ENCODE measurements at places on chromosomes 1 and 21.

DNA sequence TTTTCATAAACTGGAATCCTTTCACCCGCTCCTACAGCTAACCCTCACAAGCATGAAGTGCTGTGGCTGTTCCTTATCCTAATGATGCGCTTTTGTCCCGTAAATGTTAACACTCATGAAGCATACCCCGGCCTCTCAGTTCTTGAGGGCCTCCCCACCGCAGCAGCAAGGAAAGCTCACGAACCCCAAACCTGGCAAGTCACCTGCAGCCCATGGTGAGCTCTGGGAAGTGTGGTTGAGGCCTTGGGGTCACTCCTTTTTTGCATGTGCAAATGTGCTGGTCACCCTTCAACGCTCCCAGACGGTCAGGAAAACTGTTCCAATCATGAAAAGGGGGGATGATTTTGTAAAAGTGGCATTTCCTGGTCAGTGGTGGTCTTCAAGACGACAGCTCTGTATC is 124.6 kb downstream of the PRDM2 start:
- no peak for DNase-seq

GRCh38 chr21:33301632-33302002 is 23.2 kb upstream of the IFNAR1 start:
- no peak for DNase-seq

- DNase-seq: no peak
These were observed 812.9 kb upstream of the ADGRL2 start for GRCh38 chr1:80987824-80988223.

- no peak for DNase-seq
These were observed 413.0 kb upstream of the ESRRG start for GRCh38 chr1:217135987-217136894.

GRCh38 chr1:235101558-235102258 is 26.9 kb downstream of the TOMM20 start:
- DNase-seq: no peak

GRCh38 chr1:218200979-218201378 is 84.1 kb upstream of the RRP15 start:
- DNase-seq: no peak

DNA sequence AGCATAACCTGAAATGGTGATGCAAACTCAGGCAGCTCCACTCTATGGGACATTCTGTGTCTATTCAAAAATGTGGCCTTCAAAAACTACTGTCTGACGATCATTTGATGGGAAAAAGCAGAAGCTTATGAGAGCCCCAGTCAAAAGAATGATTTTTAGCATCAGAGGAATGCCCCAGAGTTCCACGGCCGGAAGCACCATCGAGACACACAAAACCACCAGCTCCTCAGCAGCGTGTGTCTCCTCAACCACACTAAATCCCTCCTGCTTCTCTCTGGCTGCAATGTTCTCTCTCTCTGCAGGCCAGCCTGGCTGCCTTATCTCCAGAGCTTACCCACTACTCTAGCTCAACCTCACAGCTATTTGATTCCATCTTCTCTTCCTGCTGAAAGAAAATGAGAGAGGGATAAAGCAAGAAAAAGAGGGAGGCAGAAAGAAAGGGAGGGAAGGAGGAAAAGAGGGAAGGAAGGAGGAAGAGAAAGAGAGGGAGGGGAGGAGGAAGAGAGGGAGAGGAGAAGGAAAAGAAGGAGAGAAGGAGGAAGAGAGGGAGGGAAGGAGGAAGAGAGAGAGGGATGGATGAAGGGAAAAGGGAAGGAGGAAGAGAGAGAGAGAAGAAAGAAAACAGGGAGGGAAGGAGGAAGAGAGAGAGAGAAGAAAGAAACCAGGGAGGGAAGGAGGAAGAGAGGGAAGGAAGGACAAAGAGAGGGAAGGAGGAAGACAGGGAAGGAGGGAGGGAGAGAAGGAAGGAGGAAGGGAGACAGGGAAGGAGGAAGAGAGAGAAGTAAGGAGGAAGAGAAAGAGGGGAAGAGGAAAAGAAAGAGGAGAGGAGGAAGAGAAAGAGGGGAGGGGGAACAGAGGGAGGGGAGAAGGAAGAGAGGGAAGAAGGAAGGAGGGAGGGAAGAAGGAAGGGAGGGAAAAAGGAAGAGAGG is 33.5 kb upstream of the LAPTM5 start:
- no peak for DNase-seq

DNA sequence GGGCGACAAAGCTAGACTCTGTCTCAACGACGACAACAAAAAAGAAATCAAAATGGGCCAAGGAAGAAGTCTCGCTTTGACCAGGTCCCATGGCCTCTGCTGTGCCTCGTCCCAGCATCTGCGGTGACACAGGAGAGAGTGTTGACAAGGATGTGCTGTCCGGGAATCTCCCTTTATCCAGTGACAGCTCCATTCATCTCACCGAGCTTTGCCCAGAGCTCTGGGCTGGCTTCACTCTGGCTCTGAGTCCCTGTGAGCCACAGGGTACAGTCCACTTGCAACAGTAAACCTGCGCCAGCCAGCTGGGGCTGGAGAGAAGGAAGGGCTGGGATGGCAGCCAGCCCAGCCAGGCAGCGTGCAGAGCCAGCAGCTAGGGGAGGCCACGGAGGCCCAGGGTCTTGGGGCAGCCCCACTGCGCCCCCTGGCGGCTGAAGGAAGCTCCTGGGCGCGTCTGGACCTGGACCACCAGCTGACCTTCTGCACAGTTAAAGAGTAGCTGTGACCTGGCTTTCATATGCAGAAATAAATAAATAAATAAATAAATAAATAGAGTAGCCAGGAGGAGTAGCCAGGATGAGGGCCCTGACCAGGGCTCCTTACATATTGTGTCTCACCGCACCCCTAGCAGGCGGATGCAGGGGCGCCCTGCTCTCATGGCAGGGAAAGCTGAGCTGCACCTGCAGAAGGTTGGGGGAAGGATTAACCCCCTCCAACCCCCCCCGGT is 29.7 kb downstream of the ENO1 start:
- DNase-seq: peak; percentile 70

- no peak for DNase-seq
These were observed 20.0 kb upstream of the BRDT start for GRCh38 chr1:91929250-91929649.

DNA sequence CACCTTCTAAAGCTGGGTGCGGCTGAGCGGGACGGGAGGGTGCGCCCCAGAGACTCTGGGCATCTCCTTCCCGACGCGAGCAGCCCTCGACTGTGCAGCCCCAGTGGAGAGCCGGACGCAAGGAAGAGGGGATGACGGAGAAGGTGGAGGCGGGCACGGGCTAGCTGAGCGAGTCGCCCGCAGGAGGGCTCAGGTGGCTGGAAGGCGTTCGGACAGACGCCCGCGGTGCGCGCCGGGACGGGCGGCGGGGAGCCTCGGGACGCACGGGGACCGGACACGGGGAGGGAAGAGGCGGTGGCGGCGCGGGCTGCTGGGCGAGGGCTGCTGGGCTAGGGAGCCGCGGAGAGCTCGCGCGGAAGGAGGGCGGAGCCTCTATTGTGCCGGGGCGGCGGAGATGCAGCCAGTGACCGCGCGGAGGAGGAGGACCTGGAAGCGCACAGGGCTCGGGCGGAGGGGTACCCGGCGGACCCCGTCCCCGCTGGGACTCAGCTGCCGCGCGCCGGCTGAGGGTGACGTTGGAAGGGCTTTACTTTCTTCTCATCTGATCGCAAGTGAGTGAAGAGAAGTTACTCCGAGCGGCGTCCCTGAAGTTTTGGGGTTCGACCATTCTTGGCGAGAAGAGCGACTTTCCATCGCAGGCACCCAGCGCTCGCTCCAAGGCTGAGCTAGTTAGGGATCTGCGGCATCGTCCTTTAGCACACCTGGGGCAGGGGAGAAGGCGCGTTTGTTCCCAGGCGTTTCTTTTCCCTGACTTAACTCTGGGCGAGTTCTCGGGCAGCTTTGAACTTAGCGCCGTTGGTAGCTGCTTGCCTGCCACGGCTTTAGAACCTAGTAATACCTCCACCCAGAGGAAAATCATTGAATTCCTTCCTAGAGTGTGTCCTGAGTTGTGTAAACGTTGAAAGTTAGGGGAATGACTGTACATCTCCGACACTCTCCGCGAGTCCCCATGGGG is at the start of gene OLFML2B:
Gene OLFML2B, minus strand, starts transcription at position 323 of the 955 bp plus-strand sequence. CDS start 439 bp downstream, outside the sequence.
- peak; percentile 20 for DNase-seq

DNA sequence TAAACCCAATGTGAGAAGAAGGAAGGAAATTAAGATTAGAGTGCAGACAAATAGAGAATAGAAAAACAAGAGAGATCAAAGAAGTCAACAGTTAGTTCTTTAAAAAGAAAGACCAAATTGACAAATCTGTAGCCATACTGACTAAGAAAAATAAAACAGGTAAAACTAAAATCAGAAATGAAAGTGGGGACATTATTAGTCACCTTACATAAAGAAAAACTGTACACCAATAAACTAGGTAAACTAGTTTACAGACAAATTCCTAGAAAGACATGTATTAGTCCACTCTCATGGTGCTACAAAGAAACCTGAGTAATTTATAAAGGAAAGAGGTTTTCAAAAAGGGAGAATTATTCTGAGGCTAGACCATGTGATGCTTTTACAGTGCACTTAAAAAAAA is 22.3 kb downstream of the BLZF1 start:
- DNase-seq: no peak

- peak; percentile 71 for DNase-seq
These were observed 13.6 kb upstream of the FAM110D start for GRCh38 chr1:26145041-26145959.

- DNase-seq: no peak
These were observed 572 bp downstream of the FUCA1 start for GRCh38 chr1:23867542-23867894.

GRCh38 chr1:2448098-2448445 is 28.0 kb upstream of the PLCH2 start:
- DNase-seq: no peak

- DNase-seq: no peak
These were observed 319.3 kb upstream of the CHRM3 start for GRCh38 chr1:239067058-239067457.

DNA sequence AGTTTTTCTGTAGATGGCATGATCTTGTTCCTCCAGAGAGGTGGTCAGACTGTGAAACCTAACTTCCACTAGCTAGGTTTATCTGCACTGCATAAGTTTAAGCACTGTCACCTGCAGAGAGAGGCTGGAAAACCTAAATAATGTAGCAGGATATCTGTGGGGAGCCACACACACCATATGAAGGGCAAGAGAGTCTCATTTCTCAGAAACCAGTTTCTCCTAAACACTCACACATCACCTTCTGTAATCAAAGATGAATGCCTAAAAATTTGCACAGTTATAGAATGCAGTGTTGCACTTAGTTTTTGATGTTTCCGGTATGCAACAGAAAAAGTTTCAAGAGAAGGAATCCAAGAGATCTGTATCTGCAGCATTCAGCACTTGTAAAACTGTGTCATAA is 654.6 kb downstream of the ADGRL2 start:
- no peak for DNase-seq

GRCh38 chr1:207825409-207825695 is 73.5 kb downstream of the CD46 start:
- no peak for DNase-seq

- DNase-seq: no peak
These were observed 60.1 kb upstream of the PTGS2 start for GRCh38 chr1:186740324-186740723.

GRCh38 chr21:23401278-23401677 is 2206.0 kb downstream of the MRPL39 start:
- no peak for DNase-seq

DNA sequence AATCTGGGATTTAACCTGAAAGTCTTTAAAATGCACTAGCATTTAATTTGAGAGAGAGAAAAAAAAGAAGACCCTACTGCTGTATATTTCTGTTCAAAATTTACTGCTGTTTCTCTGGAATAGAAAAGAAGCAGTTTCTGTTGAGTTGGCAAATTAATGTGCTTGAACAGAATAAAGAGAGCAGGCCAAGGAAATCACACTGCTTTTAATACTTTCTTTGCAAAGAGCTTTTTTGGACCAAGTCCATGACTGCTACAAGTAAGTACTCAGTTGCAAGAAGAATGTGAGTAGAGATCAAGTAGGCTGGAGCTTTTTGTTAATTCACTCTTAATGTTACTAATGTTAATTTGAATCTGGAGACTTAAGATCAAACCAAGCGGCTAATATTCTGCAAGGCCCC is 336.2 kb upstream of the SGIP1 start:
- no peak for DNase-seq

DNA sequence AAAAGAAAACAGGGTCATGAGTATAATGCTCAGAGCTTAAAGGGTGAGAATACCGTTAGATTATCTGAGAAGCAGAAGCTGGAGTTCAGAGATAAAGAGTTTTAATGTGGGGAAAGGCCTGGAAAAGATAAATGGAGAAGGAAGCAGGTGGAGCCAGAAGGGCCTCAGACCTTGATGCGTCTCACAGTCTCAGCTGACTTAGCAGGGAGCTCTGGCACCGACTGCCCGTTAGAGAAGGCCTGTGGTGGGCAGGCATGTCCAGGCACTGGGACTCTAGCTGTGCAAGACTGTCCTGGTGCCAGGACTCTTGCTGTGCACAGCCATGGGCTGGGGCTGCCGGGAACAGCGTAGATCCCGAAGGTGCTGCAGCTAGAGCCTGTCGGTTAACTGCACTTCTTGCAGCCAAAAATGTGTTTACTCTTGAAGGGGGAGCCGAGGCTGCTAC is 3.8 kb upstream of the SLAMF9 start:
- no peak for DNase-seq

DNA sequence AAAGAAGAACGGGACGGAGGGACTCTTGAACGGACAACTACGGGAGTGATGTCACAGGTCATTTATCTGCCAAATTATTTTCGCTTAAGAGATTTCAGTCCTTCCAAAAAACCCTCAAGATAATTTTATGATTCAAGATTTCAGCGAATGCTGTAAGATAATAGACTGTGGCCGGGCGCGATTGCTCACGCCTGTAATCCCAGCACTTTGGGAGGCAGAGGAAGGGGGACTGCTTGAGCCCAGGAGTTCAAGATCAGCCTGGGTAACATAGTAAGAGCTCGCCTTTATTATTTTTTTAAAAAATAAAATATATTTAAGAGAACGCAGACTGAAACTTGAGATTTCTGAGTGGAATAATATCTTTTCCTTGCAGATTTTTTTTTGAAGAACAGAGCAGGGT is 609 bp downstream of the RWDD2B start:
- no peak for DNase-seq

- no peak for DNase-seq
These were observed 6.4 kb downstream of the LAMB3 start for GRCh38 chr1:209645574-209646452.

GRCh38 chr1:45337630-45338325 is 2.2 kb upstream of the TOE1 start:
- DNase-seq: no peak

GRCh38 chr1:226082959-226083301 is 20.4 kb downstream of the H3-3A start:
- DNase-seq: no peak

DNA sequence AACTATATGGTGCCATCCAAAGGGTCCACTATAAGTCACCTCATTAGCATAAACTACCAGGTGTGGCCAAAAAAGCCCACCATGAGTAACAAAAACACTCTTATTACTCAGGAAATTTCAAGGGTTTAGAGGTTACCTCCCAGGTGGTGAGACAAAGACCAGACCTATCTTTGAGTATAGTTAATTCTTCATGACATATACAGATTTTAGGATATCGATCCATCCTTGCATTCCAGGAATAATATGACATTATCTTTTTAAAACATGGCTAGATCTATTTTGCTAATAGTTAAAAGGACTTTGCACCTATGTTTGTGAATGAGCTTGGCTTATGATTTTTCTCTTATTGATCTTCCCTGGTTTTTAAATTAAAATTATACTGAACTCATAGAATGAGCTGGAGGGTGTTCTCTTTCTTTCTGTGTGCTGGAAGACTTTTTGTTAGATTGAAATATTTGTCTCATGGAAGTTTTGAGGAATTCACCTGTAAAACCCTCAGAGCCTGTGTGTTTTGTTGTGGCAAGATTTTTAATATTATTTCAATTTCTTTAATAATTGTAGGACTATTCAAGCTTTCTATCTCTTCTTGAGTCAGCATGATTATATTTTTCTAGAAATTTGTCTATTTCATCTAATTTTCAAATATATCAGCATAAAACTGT is 138.7 kb upstream of the SLC45A1 start:
- no peak for DNase-seq
